ENCODE measurements at places on chromosomes 1 and 21.

DNA sequence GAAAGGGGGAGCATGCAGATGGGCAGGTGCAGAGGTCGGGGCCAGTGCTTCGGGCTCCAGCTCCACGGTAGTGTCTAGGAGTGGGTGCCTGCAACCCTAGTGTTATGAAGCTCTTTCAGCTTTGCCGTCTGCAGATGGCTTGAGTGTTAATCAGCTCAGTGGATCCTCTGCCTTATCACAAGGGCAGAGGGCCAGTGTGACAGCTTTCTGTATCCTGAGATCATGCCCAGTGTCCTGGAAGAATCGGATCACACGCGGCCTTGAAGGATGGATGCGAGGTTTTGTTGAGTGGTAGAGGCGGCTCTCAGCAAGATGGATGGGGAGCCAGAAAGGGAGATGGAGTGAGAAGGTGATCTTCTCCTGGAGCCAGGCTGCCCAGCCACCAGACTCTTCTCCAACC, 25.5 kb upstream of the C1orf146 start:
- no peak for DNase-seq

GRCh38 chr1:72281637-72282270, 585 bp downstream of the NEGR1 start:
- no peak for DNase-seq

- no peak for DNase-seq
These were observed 1.5 kb downstream of the SELENOF start for GRCh38 chr1:86912281-86912900.

GRCh38 chr1:162956922-162957321, 95.9 kb upstream of the CCDC190 start:
- no peak for DNase-seq

- no peak for DNase-seq
These were observed 188.2 kb upstream of the FGGY start for GRCh38 chr1:59108481-59109317.

Measured in amniotic stem cell (primary cell).